ENCODE measurements at places on chromosomes 1 and 21.

GRCh38 chr1:77762072-77762476, 2.4 kb upstream of the USP33 start:
- DNase-seq, result no peak

- no peak for DNase-seq
Measured at GRCh38 chr1:61253059-61253735, 170.8 kb downstream of the NFIA start.

DNA sequence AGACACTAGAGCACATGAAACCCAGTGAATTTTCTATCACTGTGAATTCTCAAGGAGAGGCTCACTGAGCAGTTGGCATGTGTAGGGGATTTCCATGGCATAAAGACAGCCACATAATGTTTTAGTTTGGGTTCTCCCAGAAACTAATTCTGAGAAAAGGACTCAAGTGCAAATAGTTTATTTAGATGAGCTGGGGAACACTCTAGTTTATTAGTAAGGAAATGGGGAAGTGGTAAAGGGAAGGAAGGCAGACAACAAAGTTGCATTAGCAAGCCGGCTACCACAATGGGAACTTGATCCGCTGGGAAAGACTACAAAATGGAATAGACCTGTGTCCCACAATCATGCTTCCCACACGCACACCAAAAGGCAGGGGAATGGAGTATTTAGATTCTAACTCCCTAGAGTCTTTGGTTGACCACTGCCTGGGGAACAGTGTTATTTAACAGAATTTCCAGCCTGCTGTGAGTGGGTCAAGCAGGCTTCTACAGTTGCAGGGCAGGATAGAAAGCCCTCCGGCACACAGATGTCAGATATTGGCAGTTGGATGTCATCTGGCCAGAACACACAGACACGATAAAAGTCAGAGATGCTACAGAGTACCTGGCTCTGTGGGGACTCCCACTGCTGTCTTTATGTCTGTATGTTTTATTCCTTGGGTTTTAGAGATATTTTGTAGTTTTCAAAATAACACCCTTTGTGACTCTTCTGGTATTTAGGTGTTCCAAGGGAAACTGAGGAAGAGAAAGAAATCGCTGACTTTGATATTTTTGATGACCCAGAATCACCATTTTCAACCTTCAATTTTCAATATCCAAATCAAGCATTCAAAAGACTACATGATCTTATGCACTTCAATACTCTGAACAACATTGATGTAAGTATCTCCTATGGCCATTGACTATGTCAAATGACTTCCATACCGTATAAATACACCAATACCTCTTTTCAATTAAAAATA, 150.1 kb downstream of the PLA2G4A start:
- no peak for DNase-seq

- DNase-seq, result no peak
Measured at GRCh38 chr21:31781737-31782136, 49.8 kb upstream of the SCAF4 start.

GRCh38 chr1:29453502-29454240, 217.3 kb downstream of the PTPRU start:
- no peak for DNase-seq

Measured in activated T-helper 2 cell treated with anti-CD3 and anti-CD28 coated beads, Interferon-gamma antibody, Interleukin-2, Interleukin-4, amounts not matched to agents 10 μg/mL and 5 μg/mL and 100 μg/mL, durations not matched to agents 14 hours and 24 hours and 36 hours (primary cell).